ENCODE measurements at places on chromosomes 13 and 19. TPM values are rescaled to one million over a fixed set of nuclear protein-coding genes. Genes with fewer than 3 reads are reported as not detected.

The MISP gene
- total RNA-seq = 0.40 TPM

The SHD gene
- 6.7 TPM for total RNA-seq

The DDX39A gene
- total RNA-seq = 26.3 TPM

The AKAP8 gene
- total RNA-seq = 19.6 TPM

The PINLYP gene
- 3.4 TPM for total RNA-seq

The ADGRE3 gene
- not detected for total RNA-seq

The MYPOP gene
- 2.5 TPM for total RNA-seq

The SPACA7 gene
- total RNA-seq = not detected

The LRRC25 gene
- 2.4 TPM for total RNA-seq

The VSTM2B gene
- 10.6 TPM for total RNA-seq

The NLRP7 gene
- total RNA-seq = not detected

The PSG1 gene
- 0.61 TPM for total RNA-seq

The PTBP1 gene
- 51.3 TPM for total RNA-seq

The CLEC17A gene
- 0.17 TPM for total RNA-seq

The LHFPL6 gene
- 190 TPM for total RNA-seq

The TNFRSF19 gene
- total RNA-seq = 30.8 TPM

The FCHO1 gene
- 6.8 TPM for total RNA-seq

The ZNF225 gene
- 12.1 TPM for total RNA-seq

The ADM5 gene
- total RNA-seq = 0.69 TPM

The FBXL3 gene
- 109 TPM for total RNA-seq

The ZNF420 gene
- 33.1 TPM for total RNA-seq

The NR1H2 gene
- 24.4 TPM for total RNA-seq

The CEACAM8 gene
- 0.11 TPM for total RNA-seq

The TEX101 gene
- not detected for total RNA-seq

The SMIM44 gene
- total RNA-seq = not detected

The FARP1 gene
- 44.0 TPM for total RNA-seq

The VSIG10L gene
- 2.6 TPM for total RNA-seq

The ZNF582 gene
- 7.7 TPM for total RNA-seq

The ACER1 gene
- total RNA-seq = not detected

The EXOC3L2 gene
- total RNA-seq = 2.9 TPM

The GPC5 gene
- 54.4 TPM for total RNA-seq

Data from spinal cord (tissue), 10 donors.